ENCODE measurements at places on chromosomes 1 and 21.

GRCh38 chr1:109981004-109981335 lies 3.6 kb upstream of the AHCYL1 start:
- DNase-seq, result no peak

DNA sequence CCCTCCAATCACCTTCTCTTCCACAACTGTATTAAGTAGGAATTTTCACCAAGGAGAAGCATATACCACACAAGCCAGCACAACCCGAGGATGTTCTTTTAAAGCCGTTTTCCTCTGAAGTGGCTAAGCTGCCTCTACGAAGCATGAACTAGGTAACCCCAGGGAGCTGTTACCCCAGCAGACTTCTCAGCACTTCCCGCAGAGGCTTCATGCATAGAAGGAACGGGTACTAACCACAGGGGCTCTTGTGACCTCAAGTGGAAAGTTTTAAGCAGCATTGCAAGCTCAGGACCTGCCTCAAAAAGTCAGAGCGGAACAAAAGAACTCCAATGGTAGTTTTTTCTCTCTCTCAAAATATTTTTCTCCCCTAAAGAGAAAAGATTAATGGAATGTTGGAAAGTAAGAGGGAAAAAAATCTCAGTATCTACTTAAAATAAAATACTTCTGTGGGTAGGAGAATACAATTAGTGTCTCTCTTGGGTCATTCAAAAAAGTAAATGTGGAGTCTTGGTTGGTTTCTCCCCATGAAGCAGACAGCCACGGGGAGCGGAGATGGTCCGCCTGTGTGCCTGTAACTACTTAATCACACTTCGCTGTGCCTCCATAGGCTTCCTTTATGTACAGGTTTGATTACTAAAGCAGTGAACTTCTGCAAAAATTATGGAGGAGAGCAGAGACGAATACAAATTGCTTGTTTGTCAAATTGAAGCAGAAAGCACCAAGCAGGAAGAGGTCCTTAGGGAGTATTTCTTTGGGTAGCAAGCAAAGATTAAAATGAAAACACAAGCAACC lies 40.9 kb downstream of the STX6 start:
- DNase-seq, result no peak

DNA sequence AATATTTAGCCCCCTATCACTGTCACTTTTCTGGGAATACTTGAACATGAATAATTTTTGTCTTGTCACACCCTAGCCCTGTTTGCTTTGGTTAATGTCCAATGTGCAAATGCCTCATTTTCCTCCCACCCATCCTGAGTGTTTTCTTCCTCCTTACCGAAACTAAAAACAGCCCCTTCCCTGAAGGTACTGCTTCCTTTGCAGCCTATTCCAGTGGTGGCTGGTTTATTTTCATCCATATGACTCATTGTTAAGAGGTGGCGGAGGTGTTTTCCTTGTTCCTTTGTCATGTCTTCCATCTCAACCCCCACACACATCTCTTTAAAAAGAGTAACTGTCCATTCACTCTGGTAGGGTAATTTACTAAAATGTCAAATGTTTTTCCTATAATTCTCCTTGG lies 40.4 kb downstream of the CD55 start:
- no peak for DNase-seq

GRCh38 chr1:7221826-7222694 lies 436.8 kb downstream of the CAMTA1 start:
- DNase-seq, result no peak

GRCh38 chr1:234926559-234927311 lies 201.9 kb downstream of the TOMM20 start:
- no peak for DNase-seq

- DNase-seq, result no peak
These were observed 16.6 kb upstream of the LGALS8 start for GRCh38 chr1:236507022-236507700.

DNA sequence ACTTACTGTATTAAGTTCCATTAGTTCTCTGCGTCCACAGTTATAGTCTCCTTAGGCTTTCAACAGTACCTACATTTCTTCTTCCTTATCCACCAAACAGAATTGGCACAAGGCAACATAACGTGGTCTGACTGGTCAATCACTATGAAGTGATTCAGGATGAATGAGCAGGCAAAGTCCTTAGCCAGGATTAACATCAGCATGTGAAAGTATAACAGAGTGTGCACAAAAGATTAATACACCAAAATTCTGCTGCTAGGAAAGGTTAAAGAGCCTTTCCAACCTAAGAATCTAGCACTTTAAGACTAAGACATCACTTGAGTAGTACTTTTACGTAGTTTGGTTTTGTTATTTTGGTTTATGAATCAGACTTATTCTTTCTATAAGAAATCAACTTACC lies 15.8 kb downstream of the DEPDC1 start:
- no peak for DNase-seq

GRCh38 chr1:24416666-24417391 lies 1.2 kb downstream of the NIPAL3 start:
- no peak for DNase-seq

DNA sequence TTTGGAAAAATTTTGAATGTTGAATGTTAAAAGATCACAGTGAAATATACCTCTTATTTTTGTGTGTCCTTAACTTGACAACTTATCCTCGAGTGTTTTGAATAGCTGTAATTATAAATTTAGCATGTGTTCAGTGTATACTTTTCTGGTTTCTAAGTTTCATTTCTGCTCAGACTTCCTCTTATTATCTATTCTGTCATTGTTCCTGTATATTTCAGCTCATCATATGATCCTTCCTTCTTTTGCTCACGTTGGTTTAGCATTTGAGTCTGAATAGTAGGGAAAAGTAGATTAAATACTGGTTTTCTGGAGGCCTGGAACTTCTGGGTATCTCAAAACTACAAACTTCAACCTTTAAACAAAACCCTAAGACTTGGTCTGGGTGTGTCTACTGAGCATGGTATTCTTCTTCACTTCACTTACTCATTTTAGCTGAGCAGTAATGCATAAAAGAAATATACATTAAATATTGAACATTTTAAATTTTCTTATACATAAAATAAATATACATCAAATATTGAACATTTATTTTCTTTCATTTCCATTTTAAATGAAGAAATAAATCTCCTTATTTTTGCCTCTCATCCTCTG lies 3.3 kb upstream of the ATP6V1G3 start:
- no peak for DNase-seq

- no peak for DNase-seq
These were observed 32.3 kb upstream of the FBXO28 start for GRCh38 chr1:224081604-224082003.

DNA sequence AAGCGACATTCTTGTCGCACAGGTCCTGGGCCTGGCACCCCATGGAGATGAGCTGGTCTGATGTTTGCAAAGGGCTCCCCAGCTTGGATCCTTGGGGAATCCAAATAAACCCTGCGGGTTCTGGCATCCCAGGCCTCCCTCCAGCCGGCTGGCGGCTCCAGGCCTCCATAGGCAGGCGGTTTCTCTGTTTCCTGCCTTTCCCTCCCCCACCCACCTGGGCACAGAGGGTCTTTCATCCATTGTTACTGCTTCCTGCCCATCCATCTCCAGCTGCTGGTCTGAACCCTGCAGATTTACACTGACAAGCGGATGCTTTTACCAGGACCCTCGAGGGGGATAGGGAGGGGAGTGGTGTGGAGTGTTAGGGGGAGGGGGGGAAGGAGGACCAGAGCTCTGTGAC lies 39.1 kb upstream of the ID3 start:
- DNase-seq, result peak; percentile 36

- peak; percentile 52 for DNase-seq
These were observed at the start of gene TRIM17 for GRCh38 chr1:228416217-228416933. TSS of gene TRIM17 (minus strand) at chr1:228416861. CDS start at chr1:228415072, 1,789 bp downstream.

DNA sequence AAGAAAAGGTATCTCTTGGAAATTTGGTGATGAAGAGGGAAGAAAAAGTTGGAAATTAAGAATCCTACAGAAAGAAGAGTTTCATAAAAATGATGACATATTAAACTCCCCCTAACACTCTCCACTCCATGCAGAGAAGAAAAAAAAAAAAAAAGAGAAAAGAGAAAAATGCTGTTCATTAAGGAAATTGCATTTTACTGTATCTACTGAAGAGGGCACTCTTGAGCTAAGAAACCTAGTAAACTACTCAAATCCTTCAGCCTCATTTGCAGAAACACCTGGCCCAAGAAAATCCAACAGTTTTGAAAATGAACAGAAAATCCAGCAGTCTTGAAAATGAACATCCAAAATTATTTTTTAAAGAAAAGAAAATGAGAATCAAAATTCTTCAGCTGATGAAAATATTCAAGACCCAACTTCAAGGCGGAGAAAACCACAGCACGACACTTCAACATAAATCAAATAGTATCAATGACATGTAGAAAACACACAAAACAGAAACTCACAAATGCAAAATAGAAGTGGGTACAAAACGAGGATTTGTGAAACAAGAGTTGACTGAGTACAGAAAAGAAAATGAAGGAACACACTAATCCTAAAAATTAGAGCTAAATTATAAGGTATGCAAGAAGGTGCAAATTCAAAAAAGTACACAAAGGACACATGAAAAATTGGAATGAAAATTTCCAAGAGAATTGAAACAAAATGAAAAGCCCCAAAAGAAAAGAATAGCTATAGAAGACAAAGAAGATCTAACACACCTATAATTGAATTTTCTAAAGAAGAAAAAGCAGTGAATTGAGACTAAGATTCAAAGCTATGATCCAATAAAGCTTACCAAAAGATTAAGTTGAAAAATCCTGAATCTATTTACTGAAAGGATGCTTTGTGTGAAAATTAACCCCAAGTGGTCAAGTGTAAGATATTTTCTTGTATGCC lies 73.2 kb upstream of the DNAJC6 start:
- DNase-seq, result no peak

GRCh38 chr1:40095806-40096205 lies 1.2 kb downstream of the PPT1 start:
- no peak for DNase-seq

GRCh38 chr1:200751717-200752116 lies 13.0 kb downstream of the CAMSAP2 start:
- DNase-seq, result no peak

- peak; percentile 92 for DNase-seq
These were observed 14.3 kb upstream of the SEC16B start for GRCh38 chr1:177984136-177984525.

DNA sequence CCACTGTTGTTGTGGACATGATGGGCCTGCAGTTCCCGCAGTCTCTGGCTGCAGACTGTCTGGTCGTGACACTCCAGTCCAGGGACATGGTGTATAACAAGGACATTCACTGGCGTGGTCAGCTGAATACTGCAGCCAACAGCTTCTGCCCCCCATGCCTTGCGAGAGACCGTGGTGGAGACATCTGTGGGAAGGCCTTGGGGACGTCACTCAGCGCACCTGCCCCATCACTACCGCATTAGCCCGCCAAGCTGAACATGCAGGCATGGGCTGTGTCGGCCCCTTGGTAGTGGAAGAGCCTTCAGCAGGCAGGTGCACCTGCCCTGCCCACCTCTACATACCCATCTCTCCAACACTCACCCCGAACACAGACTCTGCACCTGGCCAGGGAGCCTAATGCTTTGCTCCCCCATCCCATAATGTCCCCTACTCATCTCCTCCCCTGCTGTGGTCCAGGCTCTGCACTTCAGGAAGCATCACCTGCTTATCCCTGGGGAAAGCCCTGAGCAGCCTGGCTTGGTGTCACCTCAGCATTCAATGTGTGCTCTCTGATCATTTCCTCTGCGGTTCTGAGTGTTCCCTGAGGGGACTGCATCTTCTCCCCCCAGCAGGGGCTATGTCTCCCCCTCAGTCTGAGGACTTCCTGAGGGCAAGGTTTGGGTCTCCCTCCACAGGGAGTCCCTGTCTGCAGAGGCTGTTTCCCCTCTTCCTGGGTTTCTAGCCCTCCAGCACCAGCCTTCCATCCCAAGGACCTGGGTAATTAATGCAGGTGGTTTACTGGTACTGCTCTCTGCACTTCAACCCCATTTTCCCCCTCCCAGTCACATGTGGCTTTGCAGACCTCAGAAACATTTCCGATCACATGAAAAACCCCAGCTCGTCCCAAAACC lies 3.2 kb downstream of the PGLYRP4 start:
- no peak for DNase-seq

Data from femur (tissue), 1 donor.